ENCODE measurements at places on chromosomes 3 and 15.

GRCh38 chr3:68984011-68984530, 29.4 kb downstream of the EOGT start:
- DNase-seq: no peak

- DNase-seq: no peak
These were observed 609.9 kb upstream of the AGTR1 start for GRCh38 chr3:148087601-148088371.

GRCh38 chr3:115169808-115170207, 22.7 kb upstream of the ZBTB20 start:
- DNase-seq: no peak

DNA sequence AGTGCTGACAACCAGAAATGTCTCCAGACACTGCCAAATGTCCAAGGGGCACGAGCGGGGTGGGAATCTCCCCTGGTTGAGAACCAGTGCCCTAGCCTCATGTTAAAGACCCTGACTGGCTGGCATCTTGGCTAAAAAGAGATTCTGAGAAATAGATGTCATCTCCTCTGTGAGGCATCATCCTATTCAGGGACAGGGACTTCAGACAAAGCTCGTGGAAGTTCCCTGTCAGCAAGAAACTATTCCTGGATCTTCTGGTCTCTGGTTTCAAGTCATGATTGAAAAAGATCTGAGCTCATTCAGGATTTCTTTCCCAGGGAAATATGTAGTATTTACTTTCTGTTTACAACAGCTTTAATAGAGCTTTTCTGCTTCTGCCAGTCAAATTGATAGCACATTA, 10.8 kb downstream of the WDR5B start:
- DNase-seq: no peak

DNA sequence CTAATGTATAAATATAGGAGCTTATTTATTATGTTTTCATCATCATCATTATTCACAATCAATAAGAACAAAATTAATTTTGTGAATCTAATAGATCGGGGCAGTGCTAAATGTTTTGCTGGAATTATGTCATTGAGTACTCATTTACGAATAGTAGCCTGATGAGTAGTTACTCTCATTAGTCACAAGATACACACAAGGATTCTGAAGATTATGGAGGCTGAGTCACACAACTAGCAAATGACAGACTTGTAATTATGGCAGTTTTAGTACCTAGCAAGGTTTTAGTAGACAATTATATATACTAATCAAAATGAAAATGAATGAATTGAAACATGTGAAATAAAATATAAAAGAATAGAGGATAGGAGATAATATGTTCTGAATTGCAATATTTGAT, 954.2 kb downstream of the CADM2 start:
- DNase-seq: no peak

- DNase-seq: no peak
These were observed 747 bp downstream of the MYL3 start for GRCh38 chr3:46862369-46863025.

DNA sequence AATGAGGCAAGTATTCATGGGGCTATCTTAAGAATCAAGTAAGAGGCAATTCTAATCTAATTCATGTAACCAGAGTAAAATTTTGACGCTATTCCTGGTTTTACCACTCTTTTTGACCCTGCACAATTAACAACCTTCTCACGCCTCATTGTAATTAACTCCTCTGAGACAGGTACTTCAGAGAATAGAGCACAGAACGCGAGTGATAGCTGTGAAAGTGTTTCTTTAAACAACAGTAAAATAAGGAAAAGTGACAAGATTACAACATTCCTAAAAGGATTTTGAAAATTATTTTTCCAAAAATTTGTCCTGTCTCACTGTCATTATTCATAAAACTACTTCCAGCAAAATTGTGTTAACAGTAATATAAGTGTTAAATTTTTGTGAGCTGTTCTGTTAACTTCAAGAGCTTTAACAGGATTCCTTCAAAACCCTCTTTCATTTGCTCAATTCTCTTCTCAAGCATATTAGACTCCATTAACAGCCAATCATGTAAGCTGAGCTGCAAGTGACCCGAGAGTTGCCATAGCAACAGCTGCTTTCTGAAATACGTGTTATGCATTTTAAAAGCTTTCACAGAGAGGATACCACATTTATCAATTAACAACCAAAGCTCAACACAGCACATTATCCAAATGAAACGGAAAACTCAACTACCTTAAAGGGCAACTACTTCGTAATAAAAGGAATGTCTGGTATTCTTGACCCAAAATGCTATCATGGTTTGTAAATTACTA, 93.1 kb downstream of the STAG1 start:
- DNase-seq: no peak

DNA sequence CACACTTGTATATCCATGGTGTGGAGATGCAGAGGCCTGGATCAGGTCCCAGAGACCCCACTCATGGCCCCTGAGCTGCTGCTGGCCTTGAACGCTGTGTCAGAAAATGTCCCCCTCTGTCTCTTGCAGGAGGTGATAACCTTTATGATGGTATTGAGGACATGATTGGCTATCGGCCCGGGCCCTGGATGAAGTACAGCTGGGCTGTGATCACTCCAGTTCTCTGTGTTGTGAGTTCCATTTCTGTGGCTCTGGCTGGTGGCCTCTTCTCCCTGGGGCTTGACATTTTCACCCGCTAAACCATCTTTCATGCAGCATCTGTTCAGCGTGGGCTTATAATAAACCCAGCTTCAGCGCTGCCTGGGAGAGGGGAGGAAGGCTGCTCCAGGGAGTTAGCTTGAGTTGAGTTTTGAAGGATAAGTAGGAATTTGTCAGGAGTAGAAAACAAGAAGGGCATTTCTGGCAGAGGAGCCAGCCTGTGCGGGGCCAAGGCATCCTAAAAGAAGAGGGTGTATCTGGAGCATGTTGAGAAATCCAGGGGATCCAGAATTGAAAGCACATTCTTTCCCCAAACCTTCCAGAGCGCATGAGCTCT, 61.1 kb downstream of the GRIP2 start:
- no peak for DNase-seq

GRCh38 chr3:37387462-37387861, 213.1 kb upstream of the LRRFIP2 start:
- DNase-seq: no peak

GRCh38 chr15:40016224-40016865, 22.6 kb downstream of the SRP14 start:
- DNase-seq: no peak

Measured in stimulated activated CD4-positive, alpha-beta T cell treated with anti-CD3 and anti-CD28 coated beads, Interleukin-1b, Interleukin-23, amount 100 ng/mL, for 24 hours (primary cell).